ENCODE measurements at places on chromosomes 7 and 10. TPM values are rescaled to one million over a fixed set of nuclear protein-coding genes. Genes with fewer than 3 reads are reported as not detected.
A peak's percentile ranks its signal among the peaks of the same experiment; 100 is the strongest.

GRCh38 chr7:132666774-132667172 lies 90.5 kb upstream of the PLXNA4 start:
- no peak overlapping the region for H3K4me3 ChIP-seq
- no peaks in the 10 kb centered on the region for H3K4me1 ChIP-seq
- H3K27me3 ChIP-seq, result no peaks in the 10 kb centered on the region
- H3K36me3 ChIP-seq, result no peaks in the 10 kb centered on the region
- no peak overlapping the region for H3K27ac ChIP-seq

- H3K4me1 ChIP-seq, result peaks cover 27% of the 10 kb centered on the region
- no peaks in the 10 kb centered on the region for H3K36me3 ChIP-seq
- DNase-seq, result no peak
- no peaks in the 10 kb centered on the region for H3K27me3 ChIP-seq
These were observed at the start of gene GIMAP2 for GRCh38 chr7:150685219-150686029. GIMAP2 (plus strand) TSS chr7:150685706; CDS start chr7:150687060, 1,354 bp downstream.

GRCh38 chr7:142887282-142888015 lies 1.9 kb upstream of the TRPV6 start:
- peaks cover 5% of the 10 kb centered on the region for H3K27me3 ChIP-seq
- no peak overlapping the region for H3K27ac ChIP-seq
- no peaks in the 10 kb centered on the region for H3K4me1 ChIP-seq
- DNase-seq, result no peak
- no peak overlapping the region for H3K4me3 ChIP-seq

DNA sequence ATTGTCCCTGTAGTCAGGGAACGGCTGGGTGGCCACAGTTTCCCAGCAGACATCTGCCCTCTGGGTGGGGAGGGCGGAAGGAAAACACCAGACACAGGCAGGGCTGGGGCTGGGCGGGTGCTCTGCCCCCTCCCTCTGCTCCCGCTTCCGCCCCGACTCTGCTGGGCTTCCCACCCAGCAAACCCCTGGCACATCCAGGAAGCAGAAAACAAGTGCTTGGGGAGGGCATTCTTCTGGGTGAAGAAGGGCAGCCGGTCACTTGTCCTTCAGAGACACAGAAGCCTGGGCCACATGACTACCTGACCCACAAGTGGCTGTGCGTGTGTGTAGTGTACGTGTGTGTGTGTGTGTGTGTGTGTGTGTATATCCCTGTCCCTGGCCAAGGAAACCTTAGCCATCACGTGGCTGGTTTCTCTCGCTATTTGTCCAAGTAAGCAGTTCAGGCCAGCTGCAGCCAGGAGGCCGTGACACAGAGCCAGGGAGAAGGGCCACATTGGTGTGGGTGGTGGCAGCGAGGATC lies 77.9 kb downstream of the ZMIZ1 start:
- H3K36me3 ChIP-seq, result peaks cover 6% of the 10 kb centered on the region
- peak; percentile 83 for DNase-seq
- H3K4me1 ChIP-seq, result peaks cover 100% of the 10 kb centered on the region
- H3K27me3 ChIP-seq, result no peaks in the 10 kb centered on the region
- H3K27ac ChIP-seq, result peak overlapping the region; percentile 98

DNA sequence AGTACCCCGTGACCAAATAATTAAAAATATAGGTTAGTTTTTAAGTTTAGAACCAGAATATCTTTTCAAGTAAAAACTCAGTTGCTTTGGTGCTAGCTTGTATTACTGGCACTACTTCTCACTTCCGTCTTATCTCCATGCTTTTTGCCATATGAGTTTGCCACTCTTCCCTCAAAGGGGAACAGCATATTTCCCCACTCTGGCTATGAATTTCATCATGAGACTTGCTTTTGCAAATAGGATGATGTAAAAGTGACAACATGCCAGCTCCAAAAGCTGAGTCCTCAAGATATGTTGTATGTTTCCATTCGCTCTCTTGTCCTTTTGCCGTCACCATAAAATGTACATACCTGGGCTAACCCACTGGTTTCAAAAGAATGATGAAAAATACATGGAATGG lies 178.1 kb upstream of the SEMA3A start:
- H3K27me3 ChIP-seq, result no peaks in the 10 kb centered on the region
- H3K36me3 ChIP-seq, result no peaks in the 10 kb centered on the region
- no peak overlapping the region for H3K4me3 ChIP-seq
- no peak for DNase-seq
- H3K4me1 ChIP-seq, result no peaks in the 10 kb centered on the region

Gene DLX6
- not detected for polyA plus RNA-seq

Gene PMS2
- 2.4 TPM for polyA plus RNA-seq
